ENCODE measurements at places on chromosomes 12 and 14.

- DNase-seq, result no peak
Observed at GRCh38 chr12:92369636-92370035, 224.0 kb upstream of the BTG1 start.

DNA sequence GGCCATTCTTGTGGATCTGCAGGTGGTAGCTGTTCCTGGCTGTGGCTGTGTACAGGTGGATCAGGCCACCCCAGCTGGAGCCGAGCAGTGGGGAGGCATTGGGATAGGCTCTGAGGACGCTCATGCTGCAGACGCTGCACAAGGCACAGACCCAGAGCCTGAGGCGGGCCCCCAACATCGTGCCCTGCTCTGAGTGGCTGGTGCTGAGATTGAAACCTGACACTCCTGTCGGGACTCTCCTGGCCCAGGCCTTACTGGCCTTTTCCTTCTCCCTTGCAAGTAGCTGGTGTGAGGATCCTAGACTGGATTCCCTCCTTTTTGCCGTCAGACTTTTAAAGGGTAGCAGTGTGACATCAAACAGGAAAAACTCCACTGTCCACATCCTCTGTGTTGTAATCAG, at the start of gene FGF23:
Gene FGF23 (minus strand): TSS at position 308 of the 400 bp plus-strand sequence. CDS start 130 bp downstream, at position 178.
- no peak for DNase-seq

DNA sequence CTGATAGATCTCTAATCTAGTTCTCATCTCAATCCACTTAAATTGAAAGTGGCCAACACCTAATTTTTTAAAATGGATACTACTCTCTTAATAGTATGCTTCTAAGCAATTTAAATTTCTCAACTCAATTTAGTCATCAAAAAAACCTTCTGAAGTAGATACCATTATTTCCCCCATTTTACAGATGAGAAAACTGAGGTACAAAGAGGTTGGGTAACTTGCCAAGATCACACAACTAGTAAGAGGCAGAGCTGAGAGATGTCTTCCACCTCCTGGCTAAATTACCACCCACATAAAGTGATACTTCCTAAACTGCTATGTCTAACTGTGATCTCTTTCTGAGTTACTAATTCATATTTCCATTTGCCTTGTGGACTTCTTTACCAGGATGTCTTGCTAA, 6.6 kb downstream of the EXOC5 start:
- DNase-seq, result no peak

DNA sequence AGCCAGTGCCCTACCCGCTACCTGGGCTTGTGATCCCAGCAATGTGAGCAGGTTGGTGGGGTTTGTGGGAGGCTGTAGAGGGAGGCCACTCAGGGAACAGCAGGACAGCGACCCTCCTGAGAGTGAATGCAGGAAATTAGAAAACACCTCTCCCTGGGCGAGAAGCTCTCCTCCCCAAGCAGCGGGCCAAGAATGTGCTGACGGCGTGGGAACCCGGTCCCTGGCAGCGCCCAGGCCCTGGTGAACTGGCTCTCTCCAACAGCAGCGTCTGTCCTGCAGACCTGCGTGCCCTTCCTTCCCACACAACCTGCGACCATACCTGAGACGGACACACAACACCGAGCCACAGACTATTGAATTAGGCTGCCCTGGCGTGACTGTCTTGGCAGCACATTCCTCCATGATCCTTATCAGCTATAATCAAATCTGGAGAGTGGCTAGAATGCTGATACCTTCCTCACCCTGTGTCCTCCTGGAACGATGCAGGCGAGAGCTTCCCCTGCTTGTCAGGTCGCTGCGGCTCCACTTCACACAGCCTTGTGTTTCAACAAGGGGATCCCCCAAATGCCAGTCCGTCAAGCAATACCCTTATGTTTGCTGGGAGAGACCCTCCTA, 114.8 kb upstream of the GSC start:
- no peak for DNase-seq

- no peak for DNase-seq
Observed at GRCh38 chr14:63322897-63323573, 4.3 kb upstream of the GPHB5 start.

- DNase-seq, result no peak
Observed at GRCh38 chr14:79705126-79705894, 506.0 kb downstream of the DIO2 start.

GRCh38 chr14:61861320-61861865, 99.2 kb downstream of the SNAPC1 start:
- DNase-seq, result no peak

GRCh38 chr14:79475887-79476532, 735.3 kb downstream of the DIO2 start:
- DNase-seq, result no peak

GRCh38 chr14:95431199-95432143, 85.0 kb downstream of the SYNE3 start:
- no peak for DNase-seq

DNA sequence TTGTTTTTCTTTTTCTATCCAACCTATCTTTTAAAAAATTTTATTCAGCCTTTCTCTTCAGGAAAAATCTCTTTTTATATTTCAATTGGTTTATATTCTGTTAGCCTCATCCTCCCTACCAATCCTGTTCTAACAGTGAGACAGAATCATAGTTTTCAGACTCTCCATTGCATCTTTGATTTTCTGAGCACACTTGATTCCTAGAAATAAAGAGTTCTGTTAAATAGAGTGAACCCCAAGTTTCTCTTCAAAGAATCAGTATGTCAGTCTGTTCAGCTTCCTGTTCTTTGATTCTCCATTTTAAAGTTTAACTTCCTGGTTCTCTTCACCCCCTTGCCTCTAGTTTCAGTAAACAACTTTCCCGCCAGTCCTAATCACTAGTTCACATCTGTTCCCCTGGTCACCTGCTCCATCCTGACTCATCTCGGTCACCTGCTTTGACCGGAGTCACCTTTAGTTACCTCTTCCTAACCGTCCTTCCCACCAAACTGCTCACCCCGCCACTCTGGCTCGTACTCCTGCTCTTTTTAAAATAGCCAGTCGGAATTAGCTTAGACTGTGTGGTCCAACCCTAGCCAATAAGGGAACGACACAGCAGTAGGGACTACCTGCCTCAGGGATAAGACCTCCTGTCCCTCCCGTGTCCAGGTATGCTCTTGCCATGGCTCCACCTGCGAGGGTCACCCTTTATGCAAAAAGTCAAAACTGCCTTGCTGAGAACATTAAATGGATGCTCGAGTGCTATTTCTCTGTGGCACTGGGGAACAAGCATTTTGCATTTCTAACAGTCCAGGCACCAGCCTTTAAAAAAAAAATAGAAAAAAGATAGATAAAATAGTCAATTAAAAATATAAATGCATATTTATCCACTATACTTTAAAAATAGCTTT, 48.4 kb downstream of the DDX51 start:
- DNase-seq, result no peak

DNA sequence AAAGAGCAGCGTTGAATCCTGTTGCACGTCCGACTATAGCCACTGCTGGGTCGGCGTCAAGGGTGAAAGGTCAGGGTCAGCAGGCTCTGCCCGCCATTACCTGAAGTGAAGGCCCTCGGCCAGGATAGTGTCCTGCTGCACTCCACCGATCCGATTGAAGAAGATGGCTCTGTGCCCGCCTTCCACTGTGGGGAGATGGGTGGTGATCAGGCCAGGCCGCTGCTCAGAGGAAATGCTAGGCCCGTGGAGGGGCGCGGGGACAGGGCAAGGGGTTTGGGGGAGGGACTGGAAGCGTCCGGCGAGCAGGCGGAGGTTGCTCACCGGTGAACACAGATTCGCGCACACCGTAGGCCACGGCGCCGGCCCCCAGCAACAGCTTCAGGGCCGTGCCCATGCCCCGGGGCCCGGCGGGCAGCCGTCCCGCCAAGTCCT, 352 bp downstream of the PHB2 start:
- DNase-seq, result no peak

DNA sequence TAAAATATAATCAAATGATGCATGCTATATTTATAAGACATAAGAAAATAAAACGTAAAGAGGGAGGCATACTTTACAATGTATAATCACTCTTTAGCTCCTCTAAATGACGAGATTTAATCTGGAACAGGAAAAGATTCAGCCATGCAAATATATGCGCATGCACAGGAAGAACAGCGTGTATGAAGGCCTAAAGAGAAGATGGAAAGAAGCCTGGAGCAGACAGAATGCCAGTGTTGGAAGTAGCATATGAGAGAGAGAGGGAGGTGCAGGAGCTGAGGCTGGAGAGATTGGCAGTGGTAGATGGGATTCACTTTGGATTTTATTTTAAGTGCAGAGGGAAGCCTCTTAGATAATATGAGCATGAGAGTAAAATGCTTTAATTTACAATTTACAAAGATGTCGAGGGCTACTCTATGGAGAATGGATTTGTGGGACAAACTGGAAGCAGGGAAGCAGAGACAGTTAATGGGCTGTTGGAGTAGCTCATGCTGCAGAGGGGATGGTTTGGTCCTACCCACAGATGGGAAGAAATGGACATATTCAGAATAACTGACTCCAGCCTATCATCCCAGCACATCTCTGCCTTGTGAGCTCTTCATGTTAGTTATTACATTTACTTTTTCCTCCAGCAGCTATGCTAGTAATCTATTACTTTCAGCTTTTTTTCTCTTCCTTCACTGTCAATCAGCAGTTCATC, 411.1 kb downstream of the TMTC2 start:
- no peak for DNase-seq

DNA sequence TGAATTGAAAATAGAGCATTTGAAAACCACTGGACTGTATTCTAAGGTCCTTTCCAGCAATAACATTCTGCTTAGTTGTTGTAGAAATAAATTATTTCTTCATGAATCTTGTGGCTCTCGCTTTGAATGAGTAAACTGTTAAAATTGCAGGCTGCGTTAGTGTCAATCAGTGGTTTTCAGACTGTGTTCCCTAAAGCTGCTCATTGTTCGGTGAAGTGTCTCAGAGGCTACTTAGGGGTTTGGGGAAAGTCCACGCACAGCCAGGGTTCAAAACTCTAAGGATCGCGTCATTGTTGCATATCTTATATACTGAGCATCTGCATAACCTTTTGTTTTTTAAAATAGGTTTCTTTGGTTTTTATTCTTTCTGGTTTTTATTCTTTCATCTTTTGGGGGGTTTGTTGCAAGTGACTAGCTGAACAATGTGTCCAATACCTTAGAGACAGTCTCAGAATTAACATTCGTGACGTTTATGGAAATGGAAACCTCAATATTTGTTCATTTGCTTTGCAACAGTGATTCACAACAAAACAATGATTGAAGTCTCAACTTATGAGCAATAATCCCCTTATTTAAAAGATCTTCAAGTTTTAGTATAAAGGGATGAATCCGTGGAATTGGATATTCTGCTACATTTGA, 108.1 kb downstream of the TTLL5 start:
- DNase-seq, result no peak

DNA sequence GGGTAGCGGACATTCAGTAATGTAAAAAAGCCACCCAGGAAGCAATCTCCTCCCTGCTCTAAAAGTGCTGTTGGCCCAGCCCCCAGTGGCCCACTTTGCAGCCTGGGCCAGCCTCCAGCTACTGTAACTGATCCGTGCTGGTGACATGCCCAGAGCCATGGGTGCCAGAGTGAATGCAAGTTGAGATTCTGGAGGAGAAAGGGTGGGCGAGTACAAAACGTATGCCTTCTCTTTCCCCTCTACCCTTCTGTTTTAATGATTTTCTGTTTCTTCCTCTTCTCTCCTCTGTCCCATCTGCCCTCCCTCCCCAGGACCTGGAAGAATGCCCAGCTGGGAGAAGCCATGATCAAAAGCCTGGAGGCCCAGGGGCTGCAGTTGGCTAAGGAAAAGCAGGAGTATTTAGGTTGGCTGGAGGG, 16.9 kb downstream of the PLEKHD1 start:
- DNase-seq, result no peak

- DNase-seq, result no peak
Observed at GRCh38 chr12:22722779-22723178, 97.8 kb downstream of the ETNK1 start.

DNA sequence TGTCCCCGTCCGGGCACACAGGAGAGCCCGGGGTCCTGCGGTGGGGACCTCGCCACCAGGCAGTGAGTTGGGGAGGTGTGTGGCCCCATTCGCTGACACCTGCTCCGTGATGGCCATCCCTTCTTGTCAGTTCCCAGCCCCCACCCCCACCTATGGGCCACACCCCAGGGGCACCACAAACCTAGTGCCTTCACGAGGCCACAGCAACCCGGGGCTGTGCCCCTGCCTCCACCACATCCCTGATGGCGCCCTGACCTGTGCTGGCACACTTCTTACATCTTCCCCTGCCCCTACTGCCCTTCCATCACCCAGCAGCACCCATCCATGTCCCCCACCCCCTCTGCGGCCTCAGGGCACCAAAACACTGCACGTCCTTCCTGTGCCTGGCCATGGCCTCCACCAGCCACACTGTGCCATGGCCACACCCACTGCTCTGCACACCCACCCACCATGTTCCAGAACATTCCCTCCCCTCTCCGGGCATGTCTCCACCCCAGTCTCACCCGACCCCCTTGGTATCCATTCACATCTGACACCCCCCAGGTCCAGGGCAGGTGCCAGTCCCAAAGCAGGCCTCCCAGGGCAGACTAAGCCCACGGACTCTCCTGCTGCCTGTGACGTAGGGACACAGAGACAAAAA, 24.4 kb downstream of the JAG2 start:
- DNase-seq, result no peak

DNA sequence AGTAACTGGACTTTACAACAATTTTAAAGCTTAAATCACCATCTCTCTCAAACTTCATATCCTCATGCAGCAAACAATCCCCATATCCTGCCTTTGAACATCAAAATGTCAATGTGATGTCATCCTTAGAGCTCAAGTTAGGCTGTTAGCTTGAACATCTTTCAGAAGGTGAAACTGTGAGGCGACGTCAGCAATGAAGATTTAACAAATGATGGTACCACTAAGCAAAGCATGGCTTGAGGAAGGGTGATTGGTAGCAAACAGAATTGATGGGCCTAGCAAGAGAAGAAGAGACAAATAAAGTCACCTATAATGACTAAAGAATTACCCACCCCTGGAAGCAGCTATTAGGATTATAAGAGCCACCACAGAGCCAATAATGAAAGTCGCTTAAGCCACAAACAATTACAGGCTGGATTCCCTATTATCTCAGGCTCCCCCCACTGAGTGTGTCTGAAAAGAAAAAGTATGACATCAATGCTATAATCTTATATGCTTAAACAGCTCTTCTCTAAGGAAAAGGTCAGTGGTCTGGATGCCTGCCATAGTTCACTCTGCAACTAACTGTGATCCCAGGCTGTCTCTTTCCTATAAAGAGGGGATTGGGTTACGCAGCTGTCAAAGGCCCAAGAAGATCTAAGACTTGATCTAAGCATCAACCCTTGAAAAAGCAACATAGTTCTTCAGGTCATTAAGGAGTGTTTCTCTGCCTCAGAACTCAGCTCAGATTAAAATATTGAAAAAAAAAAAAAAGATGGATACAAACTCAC, 18.1 kb downstream of the EGLN3 start:
- DNase-seq, result no peak

GRCh38 chr12:126163984-126164383, 1098.7 kb downstream of the AACS start:
- no peak for DNase-seq

All from activated CD4-positive, CD25-positive, alpha-beta regulatory T cell (primary cell).